ENCODE measurements at places on chromosomes 11 and 22.

DNA sequence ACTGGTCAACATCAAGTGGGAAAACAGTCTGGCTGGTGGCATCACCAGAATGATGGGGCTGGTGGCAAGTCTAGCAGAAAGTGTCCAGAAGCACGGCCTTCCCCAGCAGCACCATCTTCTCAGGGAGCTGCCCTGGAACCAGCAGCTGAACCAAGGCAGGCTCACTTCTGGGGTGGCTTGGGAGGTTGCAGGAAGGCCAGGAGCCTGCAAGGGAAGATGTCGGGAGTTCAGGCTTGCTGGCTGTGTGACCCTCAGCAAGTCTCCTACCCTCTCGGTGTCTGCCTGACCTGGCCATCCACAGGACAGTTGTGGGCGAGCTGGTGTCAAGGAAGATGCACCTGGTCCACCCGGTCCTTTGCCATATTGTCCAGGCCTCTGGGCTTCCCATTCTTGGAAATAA is 2.3 kb upstream of the PNPLA5 start:
- H3K27ac ChIP-seq, result no peak overlapping the region
- H3K27me3 ChIP-seq, result peaks cover 28% of the 10 kb centered on the region
- DNase-seq, result no peak
- no peak overlapping the region for H3K4me3 ChIP-seq
- no peaks in the 10 kb centered on the region for H3K4me1 ChIP-seq

DNA sequence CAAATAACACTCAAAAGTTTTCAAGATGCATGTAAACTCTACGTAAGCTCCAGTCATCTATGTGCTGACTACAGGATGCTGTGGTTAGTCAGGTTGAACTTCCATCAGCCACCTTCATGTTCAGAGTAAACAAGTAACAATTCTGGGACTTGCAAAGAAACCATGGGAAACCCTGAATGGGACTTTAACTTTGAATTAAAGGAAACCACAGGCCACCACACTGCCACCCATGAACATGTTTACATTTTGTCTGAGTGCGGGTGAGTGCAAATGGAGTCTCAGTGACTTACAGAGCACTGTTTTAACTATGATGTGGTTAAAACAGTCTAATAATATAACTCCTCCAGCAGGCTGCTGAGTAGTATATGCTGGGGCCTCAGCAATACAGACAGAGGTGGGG is 12.9 kb upstream of the SYTL2 start:
- DNase-seq, result peak; percentile 88
- H3K27me3 ChIP-seq, result peaks cover 5% of the 10 kb centered on the region
- peak overlapping the region; percentile 84 for H3K27ac ChIP-seq
- H3K4me1 ChIP-seq, result peaks cover 73% of the 10 kb centered on the region
- peaks cover 11% of the 10 kb centered on the region for H3K36me3 ChIP-seq
- peak overlapping the region; percentile 17 for H3K4me3 ChIP-seq

GRCh38 chr11:36775130-36775529 is 177.1 kb upstream of the RAG2 start:
- H3K4me1 ChIP-seq, result no peaks in the 10 kb centered on the region
- no peaks in the 10 kb centered on the region for H3K36me3 ChIP-seq
- H3K27me3 ChIP-seq, result peaks cover 11% of the 10 kb centered on the region
- no peak overlapping the region for H3K4me3 ChIP-seq
- no peak for DNase-seq
- H3K27ac ChIP-seq, result no peak overlapping the region

GRCh38 chr11:22734628-22735345 is 68.4 kb downstream of the GAS2 start:
- H3K4me1 ChIP-seq, result no peaks in the 10 kb centered on the region

- no peak overlapping the region for H3K27ac ChIP-seq
- peaks cover 17% of the 10 kb centered on the region for H3K4me1 ChIP-seq
- peaks cover 25% of the 10 kb centered on the region for H3K27me3 ChIP-seq
- no peak for DNase-seq
- no peak overlapping the region for H3K4me3 ChIP-seq
Observed at GRCh38 chr11:68216171-68216938, 3.3 kb upstream of the KMT5B start.

DNA sequence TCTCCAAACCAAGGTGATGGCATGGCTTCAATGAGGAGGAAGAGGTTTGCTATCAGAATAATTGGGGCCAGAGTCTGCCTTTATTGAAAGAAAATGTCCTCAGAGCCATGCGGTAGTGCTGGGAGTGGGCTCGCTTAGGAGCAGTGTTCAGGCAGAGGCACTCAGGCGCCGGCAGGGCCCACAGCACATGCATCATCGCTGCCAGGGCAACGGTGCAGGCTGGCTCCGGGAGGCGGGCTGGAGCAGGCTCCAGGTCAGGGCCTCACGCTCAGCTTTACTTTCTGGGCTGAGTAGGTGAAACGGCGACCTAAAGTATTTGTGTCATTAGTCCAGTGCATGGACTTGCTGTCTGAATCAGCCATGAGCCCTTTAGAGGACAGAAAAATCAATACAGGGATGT is 169.9 kb upstream of the CCDC90B start:
- no peaks in the 10 kb centered on the region for H3K27me3 ChIP-seq
- no peaks in the 10 kb centered on the region for H3K4me1 ChIP-seq
- H3K27ac ChIP-seq, result no peak overlapping the region
- no peaks in the 10 kb centered on the region for H3K36me3 ChIP-seq

GRCh38 chr11:111483431-111483830 is 28.8 kb downstream of the BTG4 start:
- H3K4me1 ChIP-seq, result peaks cover 3% of the 10 kb centered on the region
- H3K27ac ChIP-seq, result no peak overlapping the region
- H3K4me3 ChIP-seq, result no peak overlapping the region

GRCh38 chr11:35661534-35661933 is 1.0 kb upstream of the TRIM44 start:
- peak overlapping the region; percentile 95 for H3K27ac ChIP-seq
- H3K27me3 ChIP-seq, result peaks cover 14% of the 10 kb centered on the region

- no peak overlapping the region for H3K4me3 ChIP-seq
- no peak overlapping the region for H3K27ac ChIP-seq
- H3K36me3 ChIP-seq, result peaks cover 7% of the 10 kb centered on the region
Observed at GRCh38 chr11:68406324-68407313, 53.9 kb upstream of the PPP6R3 start.

GRCh38 chr11:73971175-73971719 is 11.4 kb downstream of the UCP2 start:
- peaks cover 38% of the 10 kb centered on the region for H3K36me3 ChIP-seq
- H3K4me3 ChIP-seq, result no peak overlapping the region
- H3K27me3 ChIP-seq, result no peaks in the 10 kb centered on the region

DNA sequence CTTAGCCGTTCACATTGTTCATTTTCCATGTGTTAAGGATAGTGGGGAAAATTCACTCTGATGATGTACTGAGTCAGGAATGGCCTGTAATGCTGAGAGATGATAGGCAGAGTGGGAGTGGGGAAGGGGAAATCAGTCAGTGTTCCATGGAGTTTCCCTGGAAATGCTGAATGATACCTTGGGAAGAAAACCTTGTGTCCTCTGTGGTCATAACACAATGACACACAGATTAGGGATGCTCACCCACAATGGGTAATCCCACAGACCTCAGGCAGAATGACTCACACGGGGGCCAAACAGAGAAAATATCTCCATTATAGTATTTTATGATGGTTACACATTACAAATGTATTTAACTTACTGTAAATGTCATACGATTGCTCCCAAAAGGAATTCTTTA is 118.0 kb downstream of the SNX19 start:
- H3K4me1 ChIP-seq, result no peaks in the 10 kb centered on the region
- no peaks in the 10 kb centered on the region for H3K36me3 ChIP-seq
- H3K27ac ChIP-seq, result no peak overlapping the region
- H3K4me3 ChIP-seq, result no peak overlapping the region
- peaks cover 4% of the 10 kb centered on the region for H3K27me3 ChIP-seq

GRCh38 chr11:2994336-2994730 is 2.2 kb upstream of the NAP1L4 start:
- DNase-seq, result no peak
- H3K27ac ChIP-seq, result peak overlapping the region; percentile 43
- H3K4me3 ChIP-seq, result peak overlapping the region; percentile 6

GRCh38 chr22:24789516-24789915 is 15.0 kb upstream of the PIWIL3 start:
- no peaks in the 10 kb centered on the region for H3K36me3 ChIP-seq
- no peak overlapping the region for H3K27ac ChIP-seq
- no peak for DNase-seq
- H3K4me1 ChIP-seq, result no peaks in the 10 kb centered on the region
- peaks cover 7% of the 10 kb centered on the region for H3K27me3 ChIP-seq
- H3K4me3 ChIP-seq, result no peak overlapping the region

DNA sequence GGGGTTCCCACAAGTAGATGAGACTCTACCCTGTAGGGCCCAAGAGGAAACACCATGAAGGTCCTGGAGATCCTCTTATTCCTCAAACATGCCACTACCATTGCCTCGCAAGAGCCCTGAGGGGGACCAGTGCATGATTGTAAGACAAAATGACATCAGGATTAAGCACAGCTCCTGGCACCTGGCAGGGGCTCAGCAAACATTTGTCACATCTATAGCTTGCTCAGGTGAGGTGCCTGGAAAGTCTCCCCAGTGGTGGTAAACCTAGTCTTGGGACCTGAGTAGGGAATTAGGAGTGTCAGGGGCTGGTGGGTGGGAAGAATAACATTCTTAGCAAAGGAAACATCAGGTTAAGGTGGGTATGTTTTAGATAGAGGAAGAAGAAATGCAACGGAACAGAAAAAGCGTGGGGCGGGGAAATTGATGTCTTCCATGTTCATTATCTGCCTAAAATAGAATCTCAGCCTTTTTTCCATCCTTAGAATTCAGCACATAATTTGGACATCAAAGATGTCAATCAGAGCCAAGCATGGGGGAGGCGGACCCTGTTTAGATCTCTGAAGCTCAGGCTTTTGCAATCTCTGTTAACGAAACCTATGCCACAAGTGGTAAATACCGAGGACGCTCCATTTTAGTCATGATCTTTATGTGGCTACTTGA is 924 bp downstream of the YPEL1 start:
- peak overlapping the region; percentile 96 for H3K27ac ChIP-seq
- H3K27me3 ChIP-seq, result peaks cover 20% of the 10 kb centered on the region
- H3K4me1 ChIP-seq, result peaks cover 21% of the 10 kb centered on the region
- no peaks in the 10 kb centered on the region for H3K36me3 ChIP-seq
- H3K4me3 ChIP-seq, result peak overlapping the region; percentile 91

GRCh38 chr22:37169947-37170688 is 17.9 kb downstream of the C1QTNF6 start:
- peaks cover 58% of the 10 kb centered on the region for H3K4me1 ChIP-seq
- H3K4me3 ChIP-seq, result no peak overlapping the region
- no peak overlapping the region for H3K27ac ChIP-seq
- no peaks in the 10 kb centered on the region for H3K36me3 ChIP-seq
- no peak for DNase-seq
- peaks cover 5% of the 10 kb centered on the region for H3K27me3 ChIP-seq

- peaks cover 2% of the 10 kb centered on the region for H3K4me1 ChIP-seq
- no peak within 1 kb of the TSS for H3K27ac ChIP-seq
- peaks cover 12% of the 10 kb centered on the region for H3K27me3 ChIP-seq
- H3K4me3 ChIP-seq, result no peak within 1 kb of the TSS
- no peak for DNase-seq
Observed at GRCh38 chr11:61950035-61950547, at the start of gene BEST1. Gene BEST1, plus strand, starts transcription at chr11:61950351. Its CDS starts 1,456 bp downstream, at chr11:61951807.

- no peaks in the 10 kb centered on the region for H3K36me3 ChIP-seq
- no peaks in the 10 kb centered on the region for H3K27me3 ChIP-seq
- H3K4me3 ChIP-seq, result no peak overlapping the region
- no peak overlapping the region for H3K27ac ChIP-seq
- no peaks in the 10 kb centered on the region for H3K4me1 ChIP-seq
- DNase-seq, result no peak
Observed at GRCh38 chr22:34866495-34867131, 199.3 kb upstream of the ISX start.

- no peak for DNase-seq
- H3K27me3 ChIP-seq, result no peaks in the 10 kb centered on the region
- H3K36me3 ChIP-seq, result no peaks in the 10 kb centered on the region
Observed at GRCh38 chr11:14240951-14241350, 118.0 kb downstream of the RRAS2 start.

- H3K27me3 ChIP-seq, result no peaks in the 10 kb centered on the region
- H3K4me3 ChIP-seq, result no peak overlapping the region
- DNase-seq, result no peak
- H3K4me1 ChIP-seq, result peaks cover 5% of the 10 kb centered on the region
Observed at GRCh38 chr11:110380836-110381622, 48.7 kb upstream of the FDX1 start.

DNA sequence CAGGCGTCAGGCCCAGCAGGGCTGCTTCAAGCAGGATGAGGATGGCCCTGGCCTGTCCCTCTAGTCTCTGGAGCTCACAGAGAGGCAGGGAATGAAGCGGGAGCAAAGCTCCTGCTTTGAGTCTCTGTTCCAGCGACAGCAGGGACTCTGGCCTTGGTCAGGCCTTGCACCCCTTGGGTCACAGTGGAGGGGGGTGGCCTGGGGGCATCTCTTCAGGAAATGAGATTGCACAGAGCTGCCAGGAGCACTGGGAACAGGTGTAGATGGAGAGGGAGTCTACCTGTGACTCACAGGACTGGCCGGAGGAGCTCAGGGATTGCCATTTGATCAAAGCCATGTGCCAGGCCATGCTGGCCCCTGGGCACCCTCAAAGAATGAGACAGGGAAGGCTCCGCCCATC is 1.6 kb downstream of the ANO1 start:
- no peaks in the 10 kb centered on the region for H3K4me1 ChIP-seq
- peaks cover 33% of the 10 kb centered on the region for H3K27me3 ChIP-seq
- no peak for DNase-seq
- H3K27ac ChIP-seq, result no peak overlapping the region
- no peak overlapping the region for H3K4me3 ChIP-seq
